ENCODE measurements at places on chromosomes 13 and 19.

- DNase-seq = peak; percentile 78
Measured at GRCh38 chr13:101258071-101258470, 158.2 kb downstream of the NALCN start.

- no peak for DNase-seq
Measured at GRCh38 chr13:110409581-110409992, 102.5 kb downstream of the COL4A2 start.

GRCh38 chr19:40282209-40282580 lies 3.0 kb downstream of the AKT2 start:
- no peak for DNase-seq

DNA sequence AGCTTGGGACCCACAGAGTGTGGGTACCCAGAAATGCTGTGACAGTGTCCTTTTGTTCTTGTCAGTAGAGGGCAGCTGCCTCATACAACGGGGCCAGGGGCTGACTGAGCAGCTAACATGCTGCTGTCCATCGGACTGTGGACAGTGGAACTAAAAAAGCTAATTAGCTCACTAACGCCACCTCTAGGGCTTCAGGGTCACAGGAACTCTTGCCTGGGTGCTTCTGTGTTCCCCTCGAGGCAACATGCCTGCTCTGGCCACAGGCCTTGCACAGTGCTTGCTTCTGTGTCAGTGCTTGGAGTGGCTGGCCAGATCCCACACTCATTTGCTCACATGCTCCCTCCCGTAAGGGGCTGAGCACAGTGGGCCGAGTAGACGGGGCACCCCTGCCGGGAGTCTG lies 377.0 kb downstream of the OLFM4 start:
- no peak for DNase-seq

DNA sequence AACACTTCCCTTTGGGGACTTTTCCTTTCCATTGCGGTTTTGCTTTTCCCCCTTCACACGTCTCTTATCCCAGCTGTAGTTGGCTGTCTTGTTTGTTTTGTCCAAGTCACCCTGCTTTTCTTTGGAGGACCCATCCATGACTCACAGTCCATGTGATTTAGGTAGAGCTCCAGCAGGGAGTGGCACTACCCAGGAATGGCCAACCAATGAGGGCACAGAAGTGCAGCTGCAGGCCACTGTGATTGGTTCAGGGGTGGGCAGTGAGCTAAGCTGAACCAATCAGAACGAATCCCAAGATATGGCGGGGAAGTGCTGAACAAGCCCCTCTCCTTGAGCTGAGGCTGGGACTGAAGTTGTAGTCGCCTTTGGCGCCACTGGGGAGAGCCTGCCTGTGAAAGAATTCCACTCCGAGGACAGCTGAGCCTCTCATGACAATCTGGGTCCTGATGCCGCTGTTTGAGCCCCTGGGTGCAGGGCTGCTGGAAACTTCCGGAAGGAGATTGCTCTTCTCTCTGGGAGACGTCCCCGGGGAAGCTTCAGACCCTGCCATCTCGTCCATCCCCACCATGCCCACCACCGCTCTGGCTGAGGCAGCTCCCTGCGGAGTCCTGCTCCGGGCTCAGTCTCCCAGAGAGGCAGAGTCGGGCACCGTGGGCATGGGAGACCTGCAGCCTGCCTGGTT lies 62.9 kb upstream of the URI1 start:
- DNase-seq = no peak
